ENCODE measurements at places on chromosomes 3 and 15.
A peak's percentile ranks its signal among the peaks of the same experiment; 100 is the strongest.

- DNase-seq = no peak
These were observed 530.8 kb downstream of the SOX2 start for GRCh38 chr3:182242489-182242942.

- DNase-seq = no peak
These were observed 31.9 kb downstream of the CMTM7 start for GRCh38 chr3:32423534-32423933.

GRCh38 chr15:69540622-69541021, 88.0 kb downstream of the RPLP1 start:
- no peak for DNase-seq

DNA sequence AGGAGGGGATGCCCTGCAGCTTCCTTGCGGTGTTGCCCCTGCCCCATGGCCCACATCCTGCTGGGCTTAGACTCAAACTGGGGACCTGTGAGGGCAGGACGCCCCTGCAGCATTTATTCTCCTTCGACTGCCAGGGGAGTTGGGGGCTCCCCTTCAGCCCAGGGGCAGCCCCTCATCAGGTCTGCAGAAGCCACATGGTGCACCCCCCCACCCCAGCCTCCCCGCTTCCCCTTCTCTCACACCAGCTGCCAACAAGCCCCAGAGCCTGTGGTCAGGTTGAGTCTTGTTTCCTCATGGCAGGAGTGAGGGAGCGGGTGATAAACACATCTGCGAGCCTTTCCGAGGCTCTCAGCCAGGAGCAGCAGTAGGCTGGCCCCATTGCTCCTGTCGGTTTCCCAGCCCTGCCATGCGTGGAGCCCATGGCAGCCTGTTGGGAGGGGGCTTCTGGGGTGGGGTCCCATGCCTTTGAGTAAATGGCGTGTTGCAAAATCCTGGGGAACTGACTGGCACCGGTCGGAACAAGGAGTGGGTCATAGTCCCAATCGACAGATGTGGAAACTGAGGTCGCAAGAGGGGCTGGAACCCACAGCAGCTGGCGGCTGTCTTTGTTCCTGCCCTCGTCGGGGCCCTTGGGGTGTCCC, 27.8 kb downstream of the WNT7A start:
- DNase-seq = no peak

DNA sequence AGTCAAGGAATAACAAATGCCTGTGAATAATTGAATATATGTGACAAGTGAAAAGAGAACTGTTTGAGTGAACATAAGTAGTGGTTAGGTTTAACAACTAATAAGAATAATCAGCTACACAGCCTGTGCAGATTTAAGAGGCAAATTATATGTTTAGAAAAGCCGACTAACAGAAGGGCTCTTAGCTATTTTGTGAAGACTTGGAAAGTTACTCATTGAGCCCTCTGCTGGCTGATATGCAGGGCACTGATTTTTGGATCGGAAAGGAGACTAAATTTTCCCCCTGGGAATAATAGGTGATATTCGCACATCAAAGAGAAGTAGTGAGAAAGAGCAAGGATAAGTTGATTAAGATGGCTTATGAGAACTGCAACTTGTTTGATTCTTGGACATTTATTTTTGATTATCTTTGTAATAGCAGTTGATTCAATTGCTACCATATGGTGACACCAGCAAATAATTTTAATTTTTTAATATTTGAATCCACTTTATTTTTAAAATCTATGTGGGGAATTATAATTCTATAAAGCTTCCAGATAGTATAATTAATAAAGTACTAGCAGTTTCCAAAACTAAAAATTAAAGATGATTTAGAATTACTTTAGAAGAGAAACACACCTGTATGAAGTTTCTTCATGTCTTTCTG, 156.2 kb downstream of the NLGN1 start:
- no peak for DNase-seq

- no peak for DNase-seq
These were observed 9.1 kb upstream of the LIPH start for GRCh38 chr3:185561374-185561943.

GRCh38 chr3:10010878-10011465, 15.3 kb upstream of the FANCD2 start:
- DNase-seq = peak; percentile 95

DNA sequence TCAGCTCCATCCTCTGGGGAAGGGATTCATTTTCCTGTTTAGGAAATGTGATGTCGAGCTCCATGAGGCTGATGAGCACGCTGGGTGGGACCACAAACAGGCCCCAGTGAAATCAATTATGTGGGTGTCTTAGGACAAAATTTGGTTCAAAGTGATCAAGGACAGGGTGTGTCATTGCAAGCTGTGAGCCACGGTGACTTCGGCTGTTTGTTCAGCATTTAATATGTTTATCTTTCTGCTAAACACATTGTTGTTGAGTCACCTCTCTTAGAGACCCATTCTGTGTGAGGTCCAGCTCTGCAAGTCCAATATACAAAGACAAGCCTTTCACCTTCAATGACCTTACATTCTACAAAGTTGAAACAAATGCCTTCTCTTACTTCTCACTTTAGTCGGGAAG, 41.3 kb downstream of the SSR3 start:
- DNase-seq = no peak

DNA sequence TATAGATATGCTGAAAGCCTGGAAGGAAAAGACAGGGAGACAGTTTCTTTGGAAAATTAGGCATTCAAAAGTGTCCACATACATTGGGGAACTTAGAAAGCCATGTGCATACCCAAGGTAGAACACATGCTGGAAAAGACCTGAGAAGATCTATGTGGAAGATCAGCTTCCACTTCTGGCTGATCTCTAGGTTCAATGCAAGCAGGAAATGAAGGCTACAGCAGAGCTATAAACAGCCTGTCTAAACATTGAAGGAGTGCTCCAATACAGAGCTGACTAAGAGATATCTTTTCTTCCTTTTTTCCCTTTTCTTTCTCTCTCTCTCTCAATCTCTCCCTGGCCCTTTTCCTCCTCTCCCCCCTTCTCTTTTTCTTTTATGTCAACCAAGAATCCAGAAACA, 73.6 kb upstream of the TCF12 start:
- no peak for DNase-seq

GRCh38 chr15:63912061-63912615, 78.4 kb upstream of the HERC1 start:
- DNase-seq = no peak

GRCh38 chr3:45575386-45575923, 19.1 kb upstream of the LIMD1 start:
- no peak for DNase-seq

DNA sequence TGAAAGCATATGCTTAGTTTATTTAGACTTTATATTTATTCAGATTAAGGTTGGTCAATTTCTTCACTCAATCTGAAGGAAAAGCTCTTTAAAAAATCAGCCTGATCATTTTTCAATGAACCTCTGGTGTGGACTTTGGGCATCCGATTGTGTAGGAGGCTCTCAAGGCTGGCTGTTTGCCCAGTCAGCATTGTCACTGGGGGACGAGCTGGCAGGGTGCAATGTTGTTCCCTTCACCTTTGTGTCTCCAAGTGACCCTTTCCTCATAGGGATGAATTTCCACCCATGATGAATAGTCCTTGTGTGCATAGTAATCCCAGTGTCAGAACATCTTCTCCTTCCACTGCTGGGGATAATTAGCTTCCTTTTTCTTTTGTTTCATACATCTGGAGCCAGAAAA, 102.5 kb downstream of the CHRNA7 start:
- no peak for DNase-seq

DNA sequence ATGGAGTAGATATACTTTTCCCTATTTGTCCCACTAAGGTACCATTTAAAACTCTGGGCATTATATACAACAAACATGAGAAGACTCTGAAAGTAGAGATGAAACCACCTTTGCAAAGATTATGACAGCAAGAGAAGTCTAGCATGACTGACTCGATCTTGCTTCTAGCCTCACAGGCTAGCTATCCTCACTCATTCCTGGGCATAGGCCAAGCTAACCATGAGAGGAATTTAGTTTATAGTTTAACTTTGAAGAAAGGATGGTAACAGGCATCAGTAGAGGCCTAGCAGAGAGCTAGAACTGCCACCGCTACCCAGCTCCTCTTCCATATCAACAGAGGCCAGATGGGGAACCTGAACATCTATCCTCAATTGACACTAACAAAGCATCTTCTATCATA, 63.5 kb upstream of the FSIP1 start:
- no peak for DNase-seq

GRCh38 chr3:171186383-171186782, 159.9 kb upstream of the SLC2A2 start:
- no peak for DNase-seq

DNA sequence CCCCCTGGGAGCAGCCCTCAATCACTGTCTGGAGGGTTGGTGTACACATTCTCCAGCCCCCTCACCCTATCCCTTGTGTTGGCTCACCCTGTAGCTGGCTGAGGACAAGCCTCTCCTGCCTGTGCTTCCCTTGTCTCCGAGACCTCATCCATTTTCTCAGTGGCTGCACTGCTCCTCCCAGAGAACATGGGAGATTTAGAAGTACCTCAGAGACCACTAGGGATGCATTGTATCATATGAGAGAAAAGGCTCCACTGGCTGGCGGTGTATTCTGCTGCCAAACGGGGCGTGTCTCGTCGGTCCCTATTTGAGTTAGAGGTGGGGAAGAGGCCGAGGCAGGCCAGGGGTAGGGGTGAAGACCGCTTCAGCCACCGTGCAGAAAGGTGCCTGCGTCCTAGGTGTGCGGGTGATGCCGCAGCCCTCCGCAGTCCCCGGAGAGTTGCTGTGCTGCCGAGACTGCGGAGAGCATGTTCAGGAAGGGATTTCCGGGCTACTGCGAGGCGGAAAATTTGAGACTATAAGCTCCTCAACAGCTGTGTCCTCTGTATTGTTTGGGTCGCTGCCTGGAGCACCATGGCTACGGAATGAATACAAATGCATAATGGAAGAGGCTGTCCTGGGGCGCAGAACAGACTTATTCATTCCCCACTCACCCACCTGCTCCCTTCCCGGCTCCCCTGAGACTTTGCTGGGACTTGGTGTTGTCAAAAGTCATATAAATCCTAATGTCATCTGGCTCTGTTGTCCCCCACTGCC, 43.8 kb downstream of the SPSB4 start:
- DNase-seq = no peak
